ENCODE measurements at places on chromosomes 13 and 19.

GRCh38 chr19:16457195-16457953, 14.4 kb downstream of the EPS15L1 start:
- DNase-seq = peak; percentile 14

DNA sequence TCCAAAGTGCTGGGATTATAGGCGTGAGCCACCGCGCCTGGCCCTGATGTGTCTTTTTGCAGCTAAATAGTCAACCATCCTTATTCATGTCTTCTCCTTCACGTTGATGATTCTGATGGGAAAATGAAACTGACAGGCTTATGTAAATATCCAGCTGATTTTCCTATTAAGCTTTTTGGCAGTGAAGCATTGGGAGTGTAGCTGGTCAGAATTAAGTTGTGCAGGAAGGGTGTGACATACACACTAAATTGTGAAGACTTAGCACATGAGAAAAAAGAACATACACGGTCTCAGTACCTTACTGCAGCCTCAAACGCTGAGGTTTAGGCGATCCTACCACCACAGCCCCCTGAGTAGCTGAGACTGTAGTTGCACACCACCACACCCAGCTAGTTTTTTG, 50.5 kb upstream of the USE1 start:
- no peak for DNase-seq

DNA sequence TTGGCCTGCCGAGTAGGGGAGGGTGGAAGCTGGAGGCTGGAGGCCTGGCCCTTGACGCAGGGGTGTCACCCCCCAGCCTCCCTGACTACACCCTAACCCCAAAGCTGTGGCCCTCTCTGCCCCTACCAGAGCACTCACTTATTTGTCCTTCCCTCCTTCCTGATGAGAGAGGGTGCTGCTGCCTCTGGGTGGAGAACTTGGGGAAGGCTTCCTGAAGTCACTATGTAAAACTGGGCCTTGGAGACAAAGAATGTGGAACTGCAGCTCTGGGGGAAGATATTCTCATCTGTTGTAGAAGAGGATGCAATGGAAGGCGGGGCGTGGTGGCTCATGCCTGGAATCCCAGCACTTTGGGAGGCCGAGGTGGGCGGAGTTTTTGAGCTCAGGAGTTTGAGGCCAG, 485.2 kb downstream of the ZNF536 start:
- no peak for DNase-seq

DNA sequence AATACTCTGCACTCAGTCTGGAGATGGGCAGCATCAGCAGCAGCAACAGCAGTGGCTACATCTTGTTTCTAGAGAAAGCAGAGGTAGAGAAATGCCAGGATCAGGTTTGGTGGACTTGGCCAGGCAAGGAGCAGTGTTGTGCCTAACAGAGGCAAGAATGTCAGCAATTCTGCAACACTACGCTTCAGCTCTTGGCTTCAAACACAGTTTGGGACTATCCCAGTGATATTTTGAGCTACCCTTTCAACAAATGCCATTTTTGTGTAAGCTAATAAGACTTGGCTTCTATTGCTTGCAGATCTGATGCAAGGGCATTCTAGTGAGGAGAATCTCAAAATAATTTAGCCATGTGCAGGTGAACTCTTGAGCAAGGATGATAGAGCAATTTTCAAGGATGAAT, 271.3 kb downstream of the PCDH20 start:
- DNase-seq = no peak
